ENCODE measurements at places on chromosomes 4 and X.
A peak's percentile ranks its signal among the peaks of the same experiment; 100 is the strongest.

GRCh38 chr4:151573474-151573873 lies 164.5 kb downstream of the FHIP1A start:
- no peak for DNase-seq

DNA sequence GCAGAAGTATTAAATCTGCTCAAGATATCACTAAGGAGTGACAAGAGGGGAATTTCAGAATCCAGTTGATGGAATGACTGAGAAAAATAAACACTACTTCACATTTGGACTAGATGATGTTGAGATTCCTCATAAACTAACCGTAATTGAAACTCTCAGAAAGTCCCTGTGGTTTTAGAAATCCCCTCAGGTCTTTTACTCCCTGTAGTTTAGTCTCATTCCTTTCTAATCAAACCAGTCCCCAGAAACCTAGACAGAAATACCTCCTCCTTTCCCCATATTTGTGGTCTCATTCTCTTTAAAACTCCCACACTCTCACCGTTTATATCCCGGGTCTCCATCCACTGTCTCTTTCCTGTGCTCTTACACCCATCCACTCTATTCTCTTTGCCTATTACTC lies 15.0 kb upstream of the TLR1 start:
- DNase-seq, result no peak

- no peak for DNase-seq
Measured at GRCh38 chr4:7361280-7361895, 73.3 kb downstream of the PSAPL1 start.

DNA sequence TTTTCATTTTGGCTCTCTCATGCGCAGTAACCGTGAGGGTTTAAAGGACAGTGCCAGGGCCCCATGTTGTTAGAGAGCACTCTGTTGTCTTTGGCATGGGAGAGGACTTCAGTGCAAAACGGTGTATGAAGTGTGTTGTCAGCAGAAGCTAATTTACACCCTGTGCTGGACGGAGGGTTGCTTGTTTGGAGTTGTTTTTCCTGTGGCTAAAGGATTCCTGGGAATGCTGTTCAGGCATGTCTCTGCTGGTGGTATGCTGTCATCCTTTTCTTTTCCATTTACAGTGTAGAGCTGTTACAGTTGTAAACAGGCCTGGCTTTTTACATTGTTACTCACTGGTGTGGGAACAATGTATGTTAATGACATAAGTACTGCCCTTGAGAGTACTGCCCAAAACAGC lies 206.3 kb downstream of the CBR4 start:
- DNase-seq, result no peak

DNA sequence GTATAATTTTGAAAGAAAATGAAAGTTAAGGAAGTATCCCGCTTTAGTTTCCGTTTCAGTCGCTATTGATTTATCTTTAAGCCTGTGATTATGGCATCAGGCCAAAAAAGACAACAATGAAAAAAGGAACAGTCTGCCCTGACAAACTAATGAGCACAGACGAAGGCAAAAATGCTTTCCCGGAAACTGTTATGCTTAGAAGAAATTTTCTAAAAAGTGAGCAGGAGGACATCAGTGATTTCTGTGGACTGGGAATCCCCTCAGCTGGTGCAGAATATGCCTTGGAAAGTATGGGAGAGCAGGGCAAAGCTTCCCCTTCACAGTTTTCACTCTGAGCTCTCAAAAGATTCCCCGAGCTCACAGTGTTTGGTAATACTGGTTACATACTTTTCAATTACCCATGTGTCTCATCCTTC lies 5.1 kb upstream of the CXCL10 start:
- peak; percentile 50 for DNase-seq

DNA sequence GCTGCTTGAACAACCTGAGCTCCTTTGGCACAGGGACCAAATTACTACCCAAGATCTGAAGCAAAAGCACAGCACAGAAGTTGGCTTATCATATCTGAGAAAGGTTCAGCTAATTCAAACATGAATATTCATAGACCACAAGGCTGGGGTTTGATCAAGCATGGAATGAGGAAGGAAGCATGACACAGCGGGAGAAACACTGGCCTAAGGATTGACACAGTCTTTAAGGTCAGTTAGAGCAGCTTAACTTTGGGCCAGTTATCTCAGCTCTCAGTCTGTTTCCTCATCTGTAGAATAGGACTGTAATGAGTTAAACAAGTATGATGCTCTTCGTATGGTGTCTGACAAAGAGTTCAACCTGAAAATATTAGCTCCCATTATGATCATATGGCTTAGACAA lies 88.5 kb upstream of the CBR4 start:
- no peak for DNase-seq

GRCh38 chrX:136468391-136469103 lies 19.2 kb upstream of the BRS3 start:
- DNase-seq, result peak; percentile 12

DNA sequence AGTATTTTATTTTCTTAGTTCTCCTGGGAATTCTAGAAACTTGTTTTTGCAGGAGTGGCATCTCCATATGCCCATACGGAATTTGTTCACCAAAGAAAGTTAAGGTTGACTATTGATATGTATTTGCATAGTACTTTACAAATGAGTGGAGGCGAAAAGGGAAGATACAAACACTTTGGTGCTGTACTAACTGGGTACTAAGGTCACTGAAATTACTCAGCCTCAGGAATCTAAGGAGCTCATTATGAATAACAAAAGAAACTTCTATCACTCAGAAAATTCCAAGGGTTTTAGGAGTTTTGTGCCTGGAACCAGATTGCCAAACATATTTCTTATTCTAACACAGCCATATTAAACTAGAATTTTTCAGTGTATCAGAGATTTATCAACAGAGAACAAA lies 27.4 kb upstream of the TMPRSS11B start:
- no peak for DNase-seq

- DNase-seq, result no peak
Measured at GRCh38 chr4:24094726-24095125, 204.9 kb upstream of the PPARGC1A start.

DNA sequence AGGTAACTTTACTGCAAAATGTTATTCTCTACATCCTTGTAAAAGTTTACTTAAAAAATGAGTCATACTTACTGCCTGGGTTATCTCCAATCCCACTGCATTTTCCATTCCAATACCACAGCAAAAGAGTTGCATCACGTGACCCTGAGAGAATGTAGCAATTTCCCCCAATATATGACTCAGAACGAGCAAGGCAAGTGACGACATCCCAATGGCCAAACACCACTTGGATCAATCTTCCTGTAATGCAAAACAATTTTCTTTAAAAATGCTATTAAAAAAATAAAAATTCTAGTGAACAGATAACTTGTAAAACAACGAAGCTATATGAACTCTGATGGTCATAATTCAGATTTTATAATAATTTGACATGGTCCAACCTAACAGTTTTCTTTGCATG lies 224.3 kb downstream of the DCLK2 start:
- no peak for DNase-seq

- peak; percentile 53 for DNase-seq
Measured at GRCh38 chr4:10456595-10457254, 501 bp downstream of the ZNF518B start.
